ENCODE measurements at places on chromosomes 11 and 22. TPM values are rescaled to one million over a fixed set of nuclear protein-coding genes. Genes with fewer than 3 reads are reported as not detected.

- H3K4me1 ChIP-seq = peaks cover 28% of the 10 kb centered on the region
- H3K27ac ChIP-seq = no peak overlapping the region
- no peak overlapping the region for H3K4me3 ChIP-seq
- DNase-seq = no peak
- H3K36me3 ChIP-seq = no peaks in the 10 kb centered on the region
- no peaks in the 10 kb centered on the region for H3K27me3 ChIP-seq
Measured at GRCh38 chr22:47203554-47203991, 441.1 kb downstream of the TBC1D22A start.

GRCh38 chr11:116879800-116880625 lies 42.6 kb upstream of the APOA1 start:
- no peaks in the 10 kb centered on the region for H3K4me1 ChIP-seq
- no peak overlapping the region for H3K27ac ChIP-seq
- H3K36me3 ChIP-seq = peaks cover 2% of the 10 kb centered on the region
- H3K27me3 ChIP-seq = no peaks in the 10 kb centered on the region

DNA sequence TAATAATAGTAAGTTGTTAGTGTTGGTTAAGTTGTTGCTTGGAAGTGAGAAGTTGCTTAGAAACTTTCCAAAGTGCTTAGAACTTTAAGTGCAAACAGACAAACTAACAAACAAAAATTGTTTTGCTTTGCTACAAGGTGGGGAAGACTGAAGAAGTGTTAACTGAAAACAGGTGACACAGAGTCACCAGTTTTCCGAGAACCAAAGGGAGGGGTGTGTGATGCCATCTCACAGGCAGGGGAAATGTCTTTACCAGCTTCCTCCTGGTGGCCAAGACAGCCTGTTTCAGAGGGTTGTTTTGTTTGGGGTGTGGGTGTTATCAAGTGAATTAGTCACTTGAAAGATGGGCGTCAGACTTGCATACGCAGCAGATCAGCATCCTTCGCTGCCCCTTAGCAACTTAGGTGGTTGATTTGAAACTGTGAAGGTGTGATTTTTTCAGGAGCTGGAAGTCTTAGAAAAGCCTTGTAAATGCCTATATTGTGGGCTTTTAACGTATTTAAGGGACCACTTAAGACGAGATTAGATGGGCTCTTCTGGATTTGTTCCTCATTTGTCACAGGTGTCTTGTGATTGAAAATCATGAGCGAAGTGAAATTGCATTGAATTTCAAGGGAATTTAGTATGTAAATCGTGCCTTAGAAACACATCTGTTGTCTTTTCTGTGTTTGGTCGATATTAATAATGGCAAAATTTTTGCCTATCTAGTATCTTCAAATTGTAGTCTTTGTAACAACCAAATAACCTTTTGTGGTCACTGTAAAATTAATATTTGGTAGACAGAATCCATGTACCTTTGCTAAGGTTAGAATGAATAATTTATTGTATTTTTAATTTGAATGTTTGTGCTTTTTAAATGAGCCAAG lies 2.7 kb downstream of the NEAT1 start:
- peak overlapping the region; percentile 100 for H3K27ac ChIP-seq
- DNase-seq = peak; percentile 54
- H3K36me3 ChIP-seq = no peaks in the 10 kb centered on the region
- peak overlapping the region; percentile 83 for H3K4me3 ChIP-seq
- no peaks in the 10 kb centered on the region for H3K27me3 ChIP-seq
- H3K4me1 ChIP-seq = peaks cover 47% of the 10 kb centered on the region

Gene NLRP10
- total RNA-seq = not detected

Gene MISFA
- total RNA-seq = not detected

- DNase-seq = no peak
- H3K4me1 ChIP-seq = no peaks in the 10 kb centered on the region
- no peaks in the 10 kb centered on the region for H3K36me3 ChIP-seq
- no peak overlapping the region for H3K4me3 ChIP-seq
- no peak overlapping the region for H3K27ac ChIP-seq
Measured at GRCh38 chr22:19648419-19648929, 65.8 kb upstream of the SEPTIN5 start.

Gene CCDC89
- not detected for total RNA-seq

DNA sequence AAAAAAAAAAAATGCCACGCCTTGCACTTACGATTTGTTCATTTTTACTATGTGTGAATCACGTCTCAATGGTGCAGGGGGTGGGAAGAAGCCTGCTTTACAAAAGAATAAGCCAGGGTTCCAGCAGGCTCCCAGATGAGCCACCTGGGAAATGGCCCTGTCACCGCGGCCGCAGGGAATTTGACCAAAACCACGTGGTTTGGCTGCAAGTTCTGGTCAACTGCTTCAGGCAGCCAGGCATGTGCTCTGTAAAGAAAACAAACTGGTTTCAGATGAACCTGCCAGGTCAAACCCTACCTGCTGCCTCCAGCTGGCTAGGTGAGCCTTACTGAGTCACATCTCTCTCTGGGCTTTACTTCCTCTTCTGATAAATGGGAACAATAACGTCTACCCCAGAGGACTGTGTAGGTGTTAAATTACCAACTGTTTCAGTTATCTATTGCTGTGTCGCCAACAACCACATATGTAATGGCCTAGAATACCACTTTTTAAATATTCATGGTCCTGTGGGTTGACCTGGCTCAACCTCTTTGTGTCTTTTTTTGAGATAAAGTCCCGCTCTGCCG lies 30.5 kb upstream of the GCAT start:
- H3K27me3 ChIP-seq = no peaks in the 10 kb centered on the region
- no peak overlapping the region for H3K4me3 ChIP-seq
- peak overlapping the region; percentile 82 for H3K27ac ChIP-seq
- DNase-seq = peak; percentile 92

Gene PTPRJ
- 17.1 TPM for total RNA-seq

GRCh38 chr22:33162196-33162595 lies 104.0 kb upstream of the SYN3 start:
- H3K4me1 ChIP-seq = peaks cover 9% of the 10 kb centered on the region
- H3K27ac ChIP-seq = no peak overlapping the region
- no peaks in the 10 kb centered on the region for H3K27me3 ChIP-seq
- DNase-seq = no peak
- H3K4me3 ChIP-seq = no peak overlapping the region

Gene ZBTB44
- total RNA-seq = 25.4 TPM

GRCh38 chr11:58222721-58223120 lies 6.0 kb downstream of the OR10Q1 start:
- H3K4me3 ChIP-seq = no peak overlapping the region
- no peak overlapping the region for H3K27ac ChIP-seq
- H3K4me1 ChIP-seq = no peaks in the 10 kb centered on the region
- no peaks in the 10 kb centered on the region for H3K27me3 ChIP-seq
- no peak for DNase-seq

Gene TMEM45B
- 1.8 TPM for total RNA-seq

- H3K27ac ChIP-seq = no peak overlapping the region
- H3K4me3 ChIP-seq = no peak overlapping the region
- H3K27me3 ChIP-seq = no peaks in the 10 kb centered on the region
- DNase-seq = no peak
- H3K4me1 ChIP-seq = no peaks in the 10 kb centered on the region
Measured at GRCh38 chr11:121938076-121938475, 177.9 kb downstream of the BLID start.

GRCh38 chr22:37486224-37486845 lies at the start of gene MFNG:
Gene MFNG, minus strand, starts transcription at chr22:37486384. Its CDS starts 207 bp downstream, at chr22:37486177.
- peak; percentile 65 for DNase-seq
- no peak within 1 kb of the TSS for H3K27ac ChIP-seq
- H3K4me1 ChIP-seq = peaks cover 13% of the 10 kb centered on the region
- H3K4me3 ChIP-seq = no peak within 1 kb of the TSS
- no peaks in the 10 kb centered on the region for H3K36me3 ChIP-seq
- H3K27me3 ChIP-seq = no peaks in the 10 kb centered on the region

GRCh38 chr11:69689484-69690319 lies 14.1 kb downstream of the FGF19 start:
- DNase-seq = no peak
- peaks cover 14% of the 10 kb centered on the region for H3K4me1 ChIP-seq
- H3K27ac ChIP-seq = no peak overlapping the region
- no peaks in the 10 kb centered on the region for H3K27me3 ChIP-seq

DNA sequence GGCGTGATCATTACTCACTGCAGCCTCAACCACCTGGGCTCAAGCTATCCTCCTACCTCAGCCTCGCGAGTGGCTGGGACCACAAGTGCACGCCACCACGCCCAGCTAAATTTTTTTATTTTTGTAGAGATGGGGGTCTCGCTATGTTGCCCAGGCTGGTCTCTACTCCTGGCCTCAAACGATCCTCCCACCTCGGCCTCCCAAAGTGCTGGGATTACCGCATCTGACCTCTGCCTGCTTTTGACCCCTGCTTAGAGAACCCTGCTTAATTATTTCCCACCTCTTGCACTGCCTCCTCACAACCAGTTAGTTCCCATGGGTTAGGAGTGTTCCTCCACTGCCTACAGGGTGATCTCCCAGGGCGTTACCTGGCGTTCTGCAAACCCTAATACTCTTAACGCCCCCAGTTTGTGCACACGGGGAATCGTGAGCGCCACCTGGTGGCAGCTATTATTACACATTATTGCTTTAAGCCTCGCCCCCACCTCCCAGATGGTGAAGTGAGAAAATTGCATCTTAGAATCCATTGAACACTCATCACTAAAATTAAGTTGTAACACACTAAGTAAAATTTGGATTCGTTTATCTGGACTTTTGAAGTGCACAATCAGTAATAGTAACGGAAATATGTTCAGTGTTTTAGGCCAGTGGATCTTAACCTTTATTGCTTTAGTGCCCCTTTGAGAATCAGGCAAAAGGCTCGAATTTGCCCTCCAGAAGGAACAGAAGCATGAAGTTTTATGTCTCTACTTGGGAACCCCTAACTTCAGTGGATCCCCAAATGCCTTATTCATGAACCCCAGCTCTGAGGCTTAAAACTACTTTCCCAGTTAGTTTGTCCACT lies 61.4 kb upstream of the ASPHD2 start:
- no peak overlapping the region for H3K27ac ChIP-seq
- DNase-seq = peak; percentile 39
- no peak overlapping the region for H3K4me3 ChIP-seq
- H3K4me1 ChIP-seq = no peaks in the 10 kb centered on the region

GRCh38 chr11:111586388-111586831 lies 15.8 kb upstream of the SIK2 start:
- no peak overlapping the region for H3K4me3 ChIP-seq
- no peaks in the 10 kb centered on the region for H3K36me3 ChIP-seq
- no peaks in the 10 kb centered on the region for H3K27me3 ChIP-seq
- H3K27ac ChIP-seq = no peak overlapping the region
- DNase-seq = peak; percentile 62

DNA sequence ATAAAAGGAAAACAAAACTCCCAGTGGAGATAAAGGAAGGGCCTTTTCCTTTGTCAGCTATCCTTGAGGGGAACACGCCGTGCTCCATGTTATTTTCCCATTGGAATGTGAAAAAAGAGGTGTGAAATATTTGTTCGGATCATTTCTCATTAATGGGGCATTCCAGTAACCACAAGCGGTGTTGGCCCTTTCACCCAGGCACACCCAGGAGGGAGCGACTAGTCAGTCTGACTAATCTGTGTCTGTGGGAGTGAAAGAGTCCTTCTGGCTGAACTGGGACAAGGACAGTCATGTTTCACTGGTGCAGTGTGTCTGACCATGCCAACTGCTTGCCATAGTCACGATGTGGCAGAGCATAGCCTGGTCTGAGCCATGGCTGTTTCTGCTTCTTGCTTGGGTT lies 13.0 kb upstream of the MYEOV start:
- H3K36me3 ChIP-seq = no peaks in the 10 kb centered on the region
- H3K27ac ChIP-seq = peak overlapping the region; percentile 41
- H3K27me3 ChIP-seq = no peaks in the 10 kb centered on the region
- DNase-seq = peak; percentile 67
- H3K4me1 ChIP-seq = peaks cover 53% of the 10 kb centered on the region
- H3K4me3 ChIP-seq = no peak overlapping the region

Gene C11orf52
- 4.6 TPM for total RNA-seq

GRCh38 chr22:28034760-28035401 lies 115.8 kb upstream of the PITPNB start:
- H3K4me3 ChIP-seq = no peak overlapping the region
- H3K4me1 ChIP-seq = peaks cover 26% of the 10 kb centered on the region
- H3K27ac ChIP-seq = peak overlapping the region; percentile 36
- no peaks in the 10 kb centered on the region for H3K27me3 ChIP-seq

GRCh38 chr11:72813740-72814285 lies 398 bp upstream of the ATG16L2 start:
- H3K4me3 ChIP-seq = peak overlapping the region; percentile 50
- peak; percentile 81 for DNase-seq
- H3K36me3 ChIP-seq = no peaks in the 10 kb centered on the region
- H3K4me1 ChIP-seq = peaks cover 23% of the 10 kb centered on the region
- H3K27me3 ChIP-seq = no peaks in the 10 kb centered on the region
- peak overlapping the region; percentile 99 for H3K27ac ChIP-seq

Gene UPK3A
- not detected for total RNA-seq

DNA sequence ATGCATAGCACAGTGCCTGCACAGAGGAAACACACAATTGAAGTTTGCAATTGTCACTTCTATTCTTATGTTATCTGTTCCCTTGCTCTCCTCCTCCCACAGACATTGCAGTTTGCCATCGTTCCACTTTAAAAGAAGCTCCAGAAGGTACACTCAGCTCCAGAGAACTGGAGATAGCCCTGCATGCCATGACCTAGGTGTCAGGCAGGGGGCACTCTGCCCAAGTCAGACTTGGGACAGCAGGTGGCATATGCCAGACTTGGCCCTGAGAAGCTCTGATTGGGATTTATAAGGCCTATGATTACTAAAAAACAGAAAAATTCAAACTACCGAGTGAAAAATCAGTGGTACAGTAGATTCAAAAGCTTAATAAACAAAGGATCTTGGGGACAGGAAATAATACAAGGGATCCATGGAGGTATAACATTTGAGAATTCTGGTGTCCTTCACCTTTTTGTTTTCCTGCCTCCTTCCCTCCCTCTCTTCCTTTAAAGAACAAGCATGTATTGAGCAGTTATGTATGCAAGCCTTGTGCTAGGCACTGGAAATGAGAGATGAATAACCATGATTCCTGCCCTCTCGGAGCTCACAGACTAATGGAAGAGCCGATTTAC lies 40.0 kb downstream of the TENM4 start:
- H3K27me3 ChIP-seq = no peaks in the 10 kb centered on the region
- no peak overlapping the region for H3K4me3 ChIP-seq
- DNase-seq = peak; percentile 24
- no peaks in the 10 kb centered on the region for H3K36me3 ChIP-seq

DNA sequence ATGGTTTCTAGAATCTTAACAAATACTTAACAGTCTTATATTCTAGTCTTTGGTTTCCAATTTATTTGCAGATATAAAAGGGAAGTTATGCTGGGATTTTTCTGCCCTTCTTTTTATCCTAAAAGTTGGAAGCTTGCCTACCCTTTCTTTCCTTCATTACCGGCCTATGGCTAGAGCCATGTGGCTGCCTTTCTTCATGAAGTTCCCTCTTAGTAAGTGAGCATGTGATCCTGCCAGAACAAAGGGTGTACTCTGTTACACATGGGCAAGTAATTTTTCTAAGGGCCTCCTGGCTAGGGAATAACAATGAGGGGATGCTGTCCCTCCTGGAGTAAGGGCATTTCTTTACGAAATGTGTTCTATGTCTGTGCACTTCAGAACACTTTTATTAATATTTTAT lies 252.1 kb upstream of the PITPNB start:
- no peaks in the 10 kb centered on the region for H3K36me3 ChIP-seq
- H3K4me1 ChIP-seq = no peaks in the 10 kb centered on the region
- no peaks in the 10 kb centered on the region for H3K27me3 ChIP-seq
- H3K27ac ChIP-seq = no peak overlapping the region

GRCh38 chr11:15091625-15092024 lies 18.2 kb downstream of the CALCB start:
- no peaks in the 10 kb centered on the region for H3K4me1 ChIP-seq
- no peak for DNase-seq
- no peaks in the 10 kb centered on the region for H3K36me3 ChIP-seq
- no peak overlapping the region for H3K4me3 ChIP-seq
- no peak overlapping the region for H3K27ac ChIP-seq
- H3K27me3 ChIP-seq = no peaks in the 10 kb centered on the region
